ENCODE measurements at places on chromosomes 11 and 22.

DNA sequence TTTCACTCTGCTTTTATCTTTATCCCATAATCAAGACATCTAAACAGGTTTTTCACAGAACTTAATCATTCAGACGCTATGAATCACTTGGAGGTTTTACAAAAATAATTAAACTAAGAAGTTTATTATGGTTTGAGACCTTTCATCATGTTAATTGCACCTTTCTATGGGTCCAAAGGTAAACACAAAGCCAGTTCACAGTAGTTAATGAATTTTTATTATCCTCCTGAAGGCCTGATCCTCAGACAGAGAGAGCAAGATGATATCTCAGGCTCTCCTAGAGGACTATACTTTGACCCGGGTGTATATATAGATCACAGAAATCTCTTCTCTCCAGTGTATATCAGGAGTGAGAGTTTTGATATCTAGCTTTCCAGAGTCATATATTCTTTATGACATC is 1044.3 kb upstream of the RAG2 start:
- no peak for DNase-seq

DNA sequence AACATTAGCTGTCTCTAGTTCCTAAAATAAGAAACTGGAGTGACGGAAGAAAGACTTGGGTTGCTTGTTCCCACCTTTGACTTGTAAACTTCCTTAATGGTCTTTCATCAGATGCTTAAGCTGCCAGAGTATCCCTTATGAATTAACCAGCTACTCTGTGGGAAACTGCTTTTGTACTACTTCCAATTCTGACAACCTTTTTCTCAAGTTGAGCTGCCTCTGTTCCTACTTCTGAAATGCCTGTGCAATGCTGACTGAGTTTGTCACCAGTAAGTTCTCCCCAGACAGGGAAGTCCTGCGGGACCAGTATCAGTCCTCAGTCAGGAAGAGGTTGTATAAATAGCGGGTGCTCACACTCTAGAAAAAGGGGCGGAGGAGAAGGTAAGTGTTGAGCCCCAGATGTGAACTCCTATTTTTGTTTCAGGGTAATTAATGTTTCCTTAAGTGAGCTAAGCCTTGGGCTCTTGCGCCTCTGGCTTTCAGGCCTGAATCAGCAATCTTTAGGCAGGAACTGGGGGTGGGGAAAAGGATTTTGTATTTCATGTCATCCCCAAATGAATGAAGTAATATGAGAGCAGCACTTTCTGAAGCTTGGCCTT is 67.2 kb downstream of the CECR2 start:
- DNase-seq: no peak

GRCh38 chr11:47271961-47272661 is 2.2 kb downstream of the MADD start:
- DNase-seq: no peak

DNA sequence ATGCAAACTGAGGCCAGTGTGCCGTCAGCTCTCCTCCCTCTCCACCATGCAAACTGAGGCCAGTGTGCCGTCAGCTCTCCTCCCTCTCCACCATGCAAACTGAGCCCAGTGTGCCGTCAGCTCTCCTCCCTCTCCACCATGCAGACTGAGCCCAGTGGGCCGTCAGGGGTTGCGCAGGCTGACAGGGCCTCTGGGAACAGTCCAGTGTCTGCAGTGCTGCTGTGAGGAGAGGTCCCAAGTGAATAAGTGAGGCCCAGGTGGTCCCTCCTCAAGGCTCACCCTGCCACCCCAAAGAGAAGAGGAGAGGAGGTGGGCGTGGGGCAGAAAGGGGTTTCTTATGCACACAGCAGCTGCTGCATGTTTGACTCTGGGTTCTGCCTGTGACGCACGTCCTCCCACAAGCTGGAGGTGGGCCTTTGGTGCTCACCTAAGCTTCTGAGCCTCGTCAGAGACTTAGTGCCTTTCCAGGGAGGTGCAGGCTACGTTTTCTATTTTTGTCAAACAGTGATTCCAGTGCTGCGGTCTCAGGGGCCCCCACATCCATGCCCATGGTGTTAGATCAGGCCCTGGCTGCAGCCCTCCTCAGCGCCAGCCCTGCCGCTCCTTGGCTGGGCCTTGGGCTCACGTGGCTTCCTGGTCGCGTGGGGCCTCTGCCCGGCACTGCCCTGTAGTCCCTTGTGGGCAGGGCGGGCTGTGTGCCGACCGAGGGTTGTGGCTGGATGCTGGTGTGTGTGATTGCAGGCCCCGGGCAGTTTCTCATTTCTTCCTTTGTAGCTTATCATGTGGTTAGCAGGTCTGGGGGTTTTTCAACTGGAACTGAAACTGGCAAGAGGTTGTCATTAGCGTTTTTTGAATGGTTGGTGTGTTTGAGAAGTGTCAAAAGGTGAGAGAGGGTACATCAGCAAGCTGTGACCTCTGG is 7.1 kb downstream of the TPCN2 start:
- DNase-seq: no peak

Data from activated naive CD4-positive, alpha-beta T cell treated with anti-CD3 and anti-CD28 coated beads, Interleukin-2, amount 50 U/mL, for 16 hours (primary cell).